Prostate gland (tissue), 2 donors: ENCODE measurements at places on chromosomes 1 and 21.
A peak's percentile ranks its signal among the peaks of the same experiment; 100 is the strongest.

DNA sequence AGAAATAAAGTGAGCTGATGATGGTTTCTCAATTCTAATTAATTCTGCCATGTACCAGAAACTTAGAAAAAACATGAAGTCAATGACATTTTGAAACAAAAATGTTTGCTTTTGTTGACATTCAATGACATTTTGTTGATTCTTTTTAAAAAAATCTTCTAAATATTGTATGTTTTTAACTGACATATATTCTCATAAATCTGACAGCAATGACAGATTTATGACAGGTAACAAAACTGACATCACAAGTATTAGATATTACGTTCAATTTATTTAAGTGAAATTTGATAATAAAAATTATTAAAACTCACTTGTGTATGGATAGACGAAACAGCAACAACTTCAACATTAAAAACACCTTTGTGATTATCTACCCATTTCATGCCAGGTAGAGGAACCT, 36.0 kb upstream of the ANGPTL3 start:
- DNase-seq: no peak

GRCh38 chr1:52345252-52345651, 20.8 kb downstream of the CC2D1B start:
- DNase-seq: no peak

GRCh38 chr1:16111771-16112595, 38.5 kb upstream of the FAM131C start:
- no peak for DNase-seq

DNA sequence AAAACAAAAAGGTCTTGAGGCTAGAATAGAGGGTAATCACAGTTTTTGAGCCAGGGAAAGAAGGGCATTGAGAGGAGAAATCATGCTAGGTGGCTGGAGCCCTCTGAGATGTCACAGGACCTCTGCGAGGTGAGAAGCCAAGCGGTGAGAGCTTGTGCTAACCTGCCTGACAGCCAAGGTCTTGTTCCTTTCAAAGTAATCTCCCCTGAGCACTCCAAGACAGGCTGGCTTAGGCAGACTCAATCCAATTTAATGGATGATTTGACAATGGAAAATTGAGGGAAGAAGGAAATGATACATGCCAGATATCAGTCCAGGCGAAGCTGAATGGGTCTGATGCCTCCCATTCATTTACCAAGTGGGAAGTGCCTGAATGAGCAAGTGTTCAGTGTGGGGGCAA, 311.9 kb upstream of the PTBP2 start:
- DNase-seq: no peak

DNA sequence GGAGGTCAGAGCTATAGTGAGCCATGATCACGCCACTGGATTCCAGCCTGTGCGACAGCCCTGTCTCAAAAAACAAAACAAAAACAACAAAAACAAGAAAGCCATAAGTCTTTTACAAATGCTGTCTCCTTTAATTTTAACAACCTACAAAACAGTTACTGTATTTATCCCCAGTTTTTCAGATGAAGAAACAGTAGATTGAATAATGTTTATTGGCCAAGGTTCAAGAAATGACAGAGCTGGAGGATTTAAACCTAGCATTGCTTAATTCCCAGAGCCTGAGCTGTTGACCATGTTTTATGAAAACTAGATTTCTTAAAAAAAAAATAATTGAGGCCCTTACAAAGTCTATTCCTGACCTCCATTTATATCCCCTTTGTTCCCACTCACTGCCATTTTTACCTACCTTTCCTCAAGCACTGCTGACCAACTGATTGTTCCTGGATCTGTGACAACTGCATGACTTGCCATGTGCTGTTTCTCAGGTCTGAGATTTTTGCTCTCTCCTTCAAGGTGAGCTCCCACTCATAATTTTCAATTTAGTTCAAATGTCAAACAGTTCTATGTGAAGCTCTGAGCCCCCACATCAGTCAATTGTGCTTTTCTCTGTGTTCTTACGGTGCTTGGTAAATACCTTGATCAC, 140.8 kb downstream of the CHRM3 start:
- no peak for DNase-seq

DNA sequence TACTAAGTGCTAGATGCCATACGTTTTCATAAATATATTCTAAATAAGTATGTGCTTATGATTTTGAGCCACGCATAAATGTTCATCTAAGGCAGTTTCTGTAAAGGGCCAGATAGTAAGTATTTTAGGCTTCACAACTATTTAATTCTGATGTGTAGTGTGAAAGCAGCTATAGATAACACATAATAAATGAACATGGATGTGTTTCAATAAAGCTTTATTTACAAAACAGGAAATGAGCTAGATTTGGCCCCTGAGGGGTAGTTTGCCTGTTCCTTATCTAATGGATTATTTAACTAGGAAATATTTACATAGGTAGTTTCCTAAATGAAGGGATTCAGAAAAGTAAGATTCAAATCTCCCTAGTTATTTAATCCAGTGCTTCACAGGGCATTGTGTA, 557.6 kb upstream of the PKN2 start:
- no peak for DNase-seq

DNA sequence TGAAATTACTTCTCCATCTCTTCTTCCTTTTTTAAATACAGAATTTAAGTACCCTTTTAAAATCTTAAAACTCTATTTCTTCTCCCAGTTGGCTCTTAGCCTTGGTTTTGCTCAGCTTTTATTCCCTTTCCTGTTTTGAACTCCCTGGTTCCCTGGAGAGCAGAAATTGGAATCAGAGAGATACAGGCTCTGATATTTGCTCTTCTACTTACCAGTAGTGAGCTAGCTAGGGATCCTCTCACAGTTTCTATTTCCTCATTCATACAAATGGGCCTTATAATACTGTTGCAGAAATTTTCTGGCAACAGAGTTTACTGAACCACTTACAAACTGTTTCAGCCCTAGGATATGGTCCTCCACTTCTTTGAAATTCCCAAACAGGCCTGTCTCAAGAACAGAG, 606.3 kb downstream of the NUF2 start:
- DNase-seq: no peak

DNA sequence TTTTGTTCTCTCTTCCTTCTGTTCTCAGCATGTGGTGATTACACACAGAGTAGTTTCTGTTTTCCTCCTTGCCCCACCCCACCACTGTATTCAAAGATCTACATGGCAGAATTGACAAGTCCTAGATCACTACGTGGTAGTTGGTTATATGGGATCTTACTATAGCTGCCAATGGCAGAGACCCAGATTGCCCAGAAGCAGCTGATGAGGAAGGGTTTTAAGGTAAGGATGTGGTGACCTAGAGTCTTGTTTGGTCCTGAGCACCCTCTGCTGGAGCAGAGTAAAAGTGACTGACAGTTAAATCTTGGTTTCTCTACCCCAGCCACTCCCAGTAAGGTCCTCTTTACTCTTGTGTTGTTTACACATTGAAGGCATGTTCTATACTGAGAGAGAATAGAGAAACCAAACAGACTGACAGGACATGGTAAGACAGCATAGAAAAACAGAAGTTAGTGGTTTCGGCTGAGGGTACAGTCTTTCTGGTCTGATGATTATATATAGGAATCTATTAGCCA, 22.8 kb upstream of the STRIP1 start:
- DNase-seq: peak; percentile 43

- DNase-seq: no peak
Measured at GRCh38 chr1:7384679-7385078, 386.4 kb upstream of the VAMP3 start.

DNA sequence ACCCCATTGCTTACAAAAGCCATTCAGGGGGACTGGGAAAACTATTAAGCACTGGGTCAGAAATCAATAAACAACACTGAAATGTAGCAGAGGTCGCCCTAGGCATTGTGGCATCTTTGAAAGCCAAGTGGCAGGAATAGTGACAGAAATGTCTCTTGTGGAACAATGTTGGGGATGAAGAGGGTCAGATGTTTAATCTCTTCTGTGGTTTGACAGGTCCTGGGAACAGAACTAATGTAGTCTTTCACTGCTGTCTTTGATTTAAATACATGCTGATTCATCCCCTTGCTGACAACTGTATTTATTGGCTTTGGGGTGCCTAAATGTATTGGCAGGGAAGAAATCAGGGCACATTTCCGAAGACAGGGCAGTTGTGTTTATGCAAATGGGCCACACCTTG, 194.8 kb downstream of the ATG4C start:
- DNase-seq: no peak

GRCh38 chr1:101238031-101238628, 1.3 kb downstream of the S1PR1 start:
- no peak for DNase-seq

DNA sequence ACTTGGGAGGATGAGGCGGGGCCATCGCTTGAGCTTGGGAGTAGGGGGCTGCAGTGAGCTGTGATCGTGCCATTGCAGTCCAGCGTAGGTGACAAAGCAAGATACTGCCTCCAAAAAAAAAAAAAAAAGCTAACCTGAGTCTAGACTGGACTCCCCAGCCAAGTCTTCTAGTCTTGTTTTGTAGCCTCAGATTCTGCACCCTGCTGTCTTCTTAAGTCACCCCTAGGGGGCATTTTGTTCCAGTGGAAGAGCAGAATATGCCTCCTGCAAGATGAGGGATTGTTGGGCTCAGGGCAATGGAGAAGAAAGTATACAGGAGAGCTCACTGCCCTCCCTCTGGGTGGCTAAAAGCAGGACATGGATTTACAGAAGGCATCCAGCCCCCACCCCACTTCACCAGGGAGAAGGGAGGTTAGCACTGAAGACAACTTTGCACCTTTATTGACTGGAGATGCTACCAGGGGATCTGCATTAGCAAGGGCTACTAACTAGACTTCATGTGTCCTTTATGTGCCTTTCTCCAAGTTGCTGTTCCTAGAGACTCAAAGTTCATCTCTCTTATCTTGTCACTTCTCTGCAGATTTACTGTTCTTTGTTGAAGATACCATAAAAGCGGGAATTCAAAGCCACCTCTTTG, 15.3 kb upstream of the RNF187 start:
- no peak for DNase-seq

GRCh38 chr21:46459356-46460112, 843 bp downstream of the DIP2A start:
- DNase-seq: peak; percentile 31

DNA sequence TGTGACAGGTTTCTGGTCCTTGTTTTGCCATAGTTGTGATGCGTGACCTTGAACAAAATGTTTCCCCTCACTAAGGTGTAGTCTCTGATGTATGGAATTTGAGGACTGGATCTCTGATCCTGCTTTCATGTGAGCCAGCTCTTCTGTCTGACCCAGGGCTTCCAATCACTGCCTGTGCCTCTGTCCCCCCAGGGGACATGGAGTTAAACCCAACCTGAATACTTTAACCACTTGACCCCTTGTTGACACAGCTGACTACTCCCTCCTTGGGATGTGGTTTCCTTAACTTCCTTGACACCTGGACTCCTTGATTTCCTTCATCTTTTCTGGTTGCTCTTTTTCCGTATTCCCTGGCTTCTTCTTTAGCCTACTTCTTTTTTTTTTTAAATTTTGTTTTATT, 36.0 kb upstream of the SSBP3 start:
- DNase-seq: no peak

DNA sequence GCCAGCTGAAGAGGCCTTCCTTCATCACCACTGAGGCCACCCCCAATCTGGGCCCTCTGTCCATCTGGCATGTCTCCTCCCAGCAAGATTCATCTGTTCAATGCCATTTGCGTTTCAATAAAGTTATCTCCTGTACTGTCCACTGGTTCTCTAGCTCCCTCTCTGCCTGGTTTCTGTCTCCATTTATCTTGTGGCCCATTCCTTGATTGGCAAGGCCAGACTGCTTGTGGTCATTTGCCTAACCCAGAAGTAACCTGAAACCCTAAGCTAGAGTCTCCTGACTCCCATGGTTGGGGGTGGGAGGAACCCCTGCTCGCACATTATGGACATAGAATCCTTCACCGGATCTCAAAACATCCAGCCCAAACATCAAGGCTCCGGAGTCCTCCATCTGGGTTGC, 2.1 kb upstream of the IPO9 start:
- no peak for DNase-seq

DNA sequence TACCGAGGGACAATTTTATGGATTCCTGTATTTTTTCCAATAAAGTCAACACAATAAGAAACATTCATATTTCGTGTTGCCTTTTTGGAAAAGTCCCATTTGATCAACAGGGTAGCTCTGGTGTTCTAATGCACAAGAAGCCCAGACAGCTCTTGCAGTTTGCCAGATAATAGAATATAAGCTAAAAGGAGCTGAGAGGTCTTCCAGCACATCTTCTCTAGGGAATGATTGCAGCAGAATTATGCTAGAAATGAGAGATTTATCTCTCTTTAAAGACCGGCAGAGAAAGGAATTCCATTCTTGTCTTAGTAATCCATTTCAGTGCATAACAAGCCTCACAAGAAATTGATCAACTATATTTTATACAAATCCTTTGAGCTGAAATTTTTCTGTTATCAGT, 25.0 kb upstream of the DDX59 start:
- no peak for DNase-seq

- no peak for DNase-seq
Measured at GRCh38 chr1:109863667-109864046, 47.0 kb upstream of the CSF1 start.

DNA sequence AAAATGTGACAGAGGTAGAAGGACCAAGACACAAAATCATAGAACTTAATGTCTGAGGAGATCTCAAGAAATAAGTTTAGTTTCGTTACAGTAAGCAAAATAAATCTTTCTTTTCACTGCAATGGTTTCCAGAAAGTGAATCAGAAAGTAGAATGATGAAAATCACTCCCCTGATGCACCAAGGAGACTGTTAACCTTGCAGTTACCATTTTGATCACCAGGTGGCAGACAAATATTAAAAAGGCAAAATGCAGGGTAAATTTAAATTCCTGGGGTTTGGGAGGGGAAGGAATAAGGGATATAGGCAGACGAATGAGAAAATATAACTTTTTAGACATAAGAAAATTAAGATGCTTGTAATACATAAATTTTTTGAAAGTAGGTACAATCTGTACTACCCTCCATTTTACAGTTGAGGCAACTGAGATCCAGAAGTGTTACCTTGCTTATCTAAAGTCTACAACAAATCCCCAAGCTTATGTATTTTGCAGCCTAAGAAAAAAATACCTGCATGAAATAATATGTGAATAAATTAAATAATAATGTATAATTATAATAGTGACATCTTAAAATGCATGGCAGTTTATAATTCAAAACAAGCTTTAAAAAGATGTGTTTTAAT, 253.2 kb downstream of the CRB1 start:
- DNase-seq: no peak

DNA sequence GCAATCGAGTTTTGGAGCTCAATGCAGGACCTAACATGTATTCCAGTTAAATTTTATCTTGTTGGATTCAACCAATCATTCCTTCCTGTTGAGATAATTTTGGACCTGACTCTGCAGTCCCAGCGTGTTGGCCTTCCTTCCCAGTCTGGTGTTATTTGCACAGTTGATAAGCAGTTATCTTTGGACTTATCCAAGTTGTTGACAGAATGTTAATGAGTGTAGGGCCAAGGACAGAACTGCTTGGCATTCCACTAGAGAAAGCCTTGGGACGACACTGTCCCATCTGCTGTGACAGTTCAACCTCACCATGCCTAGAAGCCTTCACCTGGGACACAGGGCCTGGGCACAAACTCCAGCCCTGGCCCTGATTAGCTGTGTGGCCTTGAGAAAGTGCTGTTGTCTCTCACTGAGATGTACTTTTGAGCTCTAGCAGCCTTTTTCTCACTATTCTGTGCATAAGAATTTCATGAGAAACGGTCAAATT, 104.1 kb upstream of the SLC25A33 start:
- peak; percentile 53 for DNase-seq
